Naive thymus-derived CD4-positive, alpha-beta T cell (primary cell): ENCODE measurements at places on chromosomes 4 and X. TPM values are rescaled to one million over a fixed set of nuclear protein-coding genes. Genes with fewer than 3 reads are reported as not detected.

The DIAPH2 gene
- total RNA-seq = 7.6 TPM

The UCP1 gene
- total RNA-seq = not detected

The MAB21L2 gene
- not detected for total RNA-seq

The MAGIX gene
- total RNA-seq = 1.9 TPM

The COL25A1 gene
- total RNA-seq = 0.22 TPM

The STATH gene
- total RNA-seq = not detected

The MAGEB17 gene
- not detected for total RNA-seq

The SLC38A5 gene
- total RNA-seq = 18.0 TPM

The MBNL3 gene
- 29.7 TPM for total RNA-seq

The KIF4A gene
- total RNA-seq = 0.22 TPM

The SRPX2 gene
- not detected for total RNA-seq

The SPANXD gene
- total RNA-seq = not detected in 2 replicates

The ELF4 gene
- total RNA-seq = 21.4 TPM

The CFAP299 gene
- not detected for total RNA-seq

The TRMT2B gene
- 41.4 TPM for total RNA-seq

The CCDC110 gene
- total RNA-seq = not detected in 2 replicates

The ABCG2 gene
- total RNA-seq = 0.65 and 0.66 TPM in 2 replicates

The SASH3 gene
- total RNA-seq = 156 TPM

The KCTD8 gene
- not detected for total RNA-seq

The SLC6A14 gene
- not detected for total RNA-seq

The XPNPEP2 gene
- not detected for total RNA-seq

The HTN1 gene
- total RNA-seq = not detected

The UGT2B7 gene
- not detected for total RNA-seq

The WAS gene
- total RNA-seq = 164 and 166 TPM in 2 replicates

The GC gene
- total RNA-seq = not detected in 2 replicates

The CSAG3 gene
- total RNA-seq = 8.3 and 10.4 TPM in 2 replicates

The SPANXN1 gene
- total RNA-seq = not detected

The ACE2 gene
- total RNA-seq = not detected

The CT45A10 gene
- not detected for total RNA-seq

The KLHL4 gene
- total RNA-seq = not detected

The MAML3 gene
- 3.6 TPM for total RNA-seq

The CD99 gene
- 179 TPM for total RNA-seq

The ATP6AP2 gene
- total RNA-seq = 77.5 TPM

The TEX13B gene
- not detected in 2 replicates for total RNA-seq

The MFSD8 gene
- 23.0 TPM for total RNA-seq

The PTPN13 gene
- total RNA-seq = not detected

The MXRA5 gene
- not detected for total RNA-seq

The JCHAIN gene
- total RNA-seq = 71.5 TPM

The CENPE gene
- 32.6 and 35.8 TPM in 2 replicates for total RNA-seq

The SUPT20HL2 gene
- total RNA-seq = not detected

The HDX gene
- 2.1 and 3.4 TPM in 2 replicates for total RNA-seq

The ANXA3 gene
- 6.7 and 7.4 TPM in 2 replicates for total RNA-seq
